ENCODE measurements at places on chromosomes 4 and X. TPM values are rescaled to one million over a fixed set of nuclear protein-coding genes. Genes with fewer than 3 reads are reported as not detected.

- H3K36me3 ChIP-seq, result no peaks in the 10 kb centered on the region
- no peak for DNase-seq
- no peaks in the 10 kb centered on the region for H3K27me3 ChIP-seq
These were observed 35.7 kb downstream of the HSD17B13 start for GRCh38 chr4:87286970-87287369.

- no peak overlapping the region for H3K4me3 ChIP-seq
- no peaks in the 10 kb centered on the region for H3K36me3 ChIP-seq
These were observed 256.9 kb upstream of the TEX13A start for GRCh38 chrX:105477351-105477750.

DNA sequence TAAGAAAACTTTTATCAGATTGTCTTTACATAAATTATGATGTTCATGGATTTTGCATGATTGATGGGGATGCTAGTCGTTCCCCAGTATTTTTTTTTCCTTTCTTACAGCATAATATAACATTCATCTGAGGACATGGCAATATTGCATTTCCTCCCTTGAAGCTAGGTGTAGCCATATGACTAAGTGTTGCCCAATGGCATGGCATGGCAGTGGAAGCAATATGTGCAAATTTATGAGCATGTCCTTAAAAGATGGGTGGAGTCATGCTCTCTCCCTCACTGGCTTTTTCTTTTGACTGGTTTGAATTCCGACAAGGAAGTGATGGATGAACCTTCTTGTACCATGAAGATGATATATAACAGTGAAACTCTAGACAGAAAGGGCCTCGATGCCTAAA lies 96.3 kb downstream of the BANK1 start:
- no peak for DNase-seq
- H3K27me3 ChIP-seq, result no peaks in the 10 kb centered on the region
- H3K27ac ChIP-seq, result no peak overlapping the region
- H3K4me3 ChIP-seq, result no peak overlapping the region
- H3K4me1 ChIP-seq, result no peaks in the 10 kb centered on the region
- no peaks in the 10 kb centered on the region for H3K36me3 ChIP-seq

DNA sequence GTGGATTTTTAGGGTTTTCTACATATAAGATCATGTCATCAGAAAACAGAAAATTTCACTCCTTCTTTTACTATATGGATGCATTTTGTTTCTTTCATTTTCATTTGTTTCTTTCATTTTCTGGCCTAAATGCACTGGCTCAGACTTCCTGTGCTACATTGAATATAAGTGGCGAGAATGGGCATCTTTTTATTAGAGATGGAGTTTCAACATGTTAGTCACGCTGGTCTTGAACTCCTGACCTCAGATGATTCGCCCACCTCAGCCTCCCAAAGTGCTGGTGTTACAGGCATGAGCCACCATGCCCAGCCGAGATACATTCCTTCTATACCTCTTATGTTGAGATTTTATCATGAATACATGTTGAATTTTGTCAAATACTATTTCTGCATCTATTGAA lies 61.8 kb downstream of the BRWD3 start:
- no peaks in the 10 kb centered on the region for H3K4me1 ChIP-seq
- DNase-seq, result no peak
- no peak overlapping the region for H3K27ac ChIP-seq
- H3K4me3 ChIP-seq, result no peak overlapping the region
- H3K27me3 ChIP-seq, result no peaks in the 10 kb centered on the region

GRCh38 chrX:48937054-48937907 lies 18.5 kb upstream of the PIM2 start:
- H3K27ac ChIP-seq, result peak overlapping the region; percentile 72
- peak; percentile 51 for DNase-seq
- H3K27me3 ChIP-seq, result peaks cover 49% of the 10 kb centered on the region
- no peaks in the 10 kb centered on the region for H3K36me3 ChIP-seq
- no peaks in the 10 kb centered on the region for H3K4me1 ChIP-seq

DNA sequence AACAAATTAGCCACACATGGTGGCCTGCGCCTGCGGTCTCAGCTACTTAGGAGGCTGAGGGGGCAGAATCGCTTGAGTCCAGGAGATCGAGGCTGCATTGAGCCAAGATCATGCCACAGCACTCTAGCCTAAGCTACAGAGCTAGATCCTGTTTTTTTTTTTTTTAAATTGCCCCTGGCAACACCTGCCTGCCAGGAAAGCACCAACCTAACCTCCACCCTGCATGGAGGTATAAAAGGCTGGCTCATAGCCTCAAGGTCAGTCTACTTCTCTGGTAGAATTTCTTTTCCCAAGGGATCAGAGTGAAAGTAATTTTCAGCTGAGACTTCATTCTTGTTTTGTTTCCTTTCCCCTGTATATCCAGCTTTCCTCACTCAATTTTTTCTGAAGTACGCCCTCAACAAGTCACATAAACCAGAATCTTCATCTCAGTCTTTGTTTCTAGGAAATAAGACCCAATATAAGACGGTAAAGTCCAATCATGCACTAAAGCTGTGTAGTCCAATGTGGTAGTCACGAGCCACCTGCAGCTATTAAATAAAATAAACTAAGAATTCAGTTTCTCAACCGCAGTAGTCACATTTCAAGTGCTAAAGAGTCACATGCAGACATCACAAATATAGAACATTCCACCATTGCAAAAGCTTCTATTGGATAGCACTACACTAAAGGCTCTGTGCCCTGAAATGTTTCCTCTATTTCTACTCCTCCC lies 113.3 kb downstream of the HPGD start:
- no peak for DNase-seq
- H3K27me3 ChIP-seq, result no peaks in the 10 kb centered on the region
- no peak overlapping the region for H3K4me3 ChIP-seq
- no peaks in the 10 kb centered on the region for H3K36me3 ChIP-seq
- no peak overlapping the region for H3K27ac ChIP-seq

GRCh38 chr4:617644-618641 lies 7.4 kb upstream of the PDE6B start:
- no peak overlapping the region for H3K27ac ChIP-seq
- H3K4me3 ChIP-seq, result no peak overlapping the region
- no peaks in the 10 kb centered on the region for H3K4me1 ChIP-seq
- H3K36me3 ChIP-seq, result no peaks in the 10 kb centered on the region

- no peak overlapping the region for H3K27ac ChIP-seq
- H3K4me1 ChIP-seq, result no peaks in the 10 kb centered on the region
- H3K27me3 ChIP-seq, result no peaks in the 10 kb centered on the region
- H3K4me3 ChIP-seq, result no peak overlapping the region
- no peaks in the 10 kb centered on the region for H3K36me3 ChIP-seq
These were observed 431.2 kb downstream of the GASK1B start for GRCh38 chr4:157741642-157742041.

DNA sequence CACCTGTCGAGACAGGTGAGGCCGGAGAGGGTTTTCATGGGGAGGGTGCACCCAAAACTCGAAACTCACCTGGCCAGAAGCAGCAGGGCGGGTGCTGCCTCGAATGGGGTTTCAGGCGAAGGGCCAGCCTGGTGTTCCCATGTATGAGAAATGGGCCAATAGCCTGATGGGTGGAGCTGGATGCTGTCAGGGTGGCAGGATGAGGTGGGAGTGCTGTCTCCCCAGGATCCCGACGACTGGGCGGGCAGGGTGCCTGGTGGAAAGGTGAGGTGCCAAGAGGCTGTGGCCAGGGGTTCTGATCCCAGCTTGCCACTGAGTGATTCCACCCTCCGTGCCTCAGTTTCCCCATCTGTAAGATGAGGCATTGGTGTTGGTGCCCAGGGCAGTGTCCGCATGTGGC lies 16.8 kb upstream of the SH3TC1 start:
- H3K4me3 ChIP-seq, result no peak overlapping the region
- H3K27ac ChIP-seq, result no peak overlapping the region
- DNase-seq, result no peak
- no peaks in the 10 kb centered on the region for H3K4me1 ChIP-seq
- H3K27me3 ChIP-seq, result no peaks in the 10 kb centered on the region

DNA sequence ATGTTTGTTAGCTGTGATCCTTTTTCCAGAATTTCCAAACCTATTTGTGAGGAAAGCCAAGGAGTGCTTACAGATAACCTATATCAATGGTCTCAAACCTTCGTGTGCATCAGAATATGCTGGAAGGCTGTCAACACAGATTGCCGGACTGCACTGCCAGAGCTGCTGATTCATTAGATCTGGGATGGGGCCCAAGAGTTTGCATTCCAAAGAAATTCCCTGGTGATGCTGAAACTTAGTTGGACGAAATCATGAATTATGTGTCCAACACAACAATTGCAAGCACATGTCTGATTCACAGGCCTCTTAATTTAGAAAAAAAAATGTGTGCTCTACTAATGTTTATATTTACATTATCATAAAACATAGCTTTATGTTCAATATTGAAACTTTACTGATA lies 544.0 kb upstream of the AMOT start:
- peaks cover 19% of the 10 kb centered on the region for H3K27me3 ChIP-seq
- H3K27ac ChIP-seq, result no peak overlapping the region
- H3K4me1 ChIP-seq, result no peaks in the 10 kb centered on the region
- H3K36me3 ChIP-seq, result no peaks in the 10 kb centered on the region
- DNase-seq, result no peak
- no peak overlapping the region for H3K4me3 ChIP-seq

Gene PWWP3B
- 7.0 TPM for total RNA-seq

Gene RNF150
- total RNA-seq, result 19.7 TPM

Gene FAM53A
- 7.2 TPM for total RNA-seq

Gene MCUB
- 26.5 TPM for total RNA-seq

Gene BGN
- total RNA-seq, result 21.3 TPM

Gene ANOS1
- 10.6 TPM for total RNA-seq
